ENCODE measurements at places on chromosomes 5 and 9.

DNA sequence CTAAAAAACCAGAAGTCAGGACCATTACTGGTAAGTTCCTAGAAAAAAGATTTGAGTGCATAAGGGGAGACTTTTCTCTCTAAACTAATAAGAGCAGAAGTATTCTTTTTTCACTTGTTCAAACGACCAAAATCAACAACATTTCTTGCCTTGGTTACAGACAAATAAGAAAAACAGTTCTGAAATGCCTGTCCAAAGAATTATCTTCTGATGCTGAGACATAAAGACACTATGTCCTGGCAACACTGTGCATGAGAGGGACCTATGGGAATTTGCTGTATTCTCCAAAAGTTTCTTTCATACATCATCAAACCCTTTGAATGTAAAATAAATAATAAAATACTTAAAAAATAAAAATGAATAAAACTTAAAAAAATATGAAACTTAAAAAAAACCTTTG lies 50.4 kb downstream of the ZNF474 start:
- H3K4me3 ChIP-seq = no peak overlapping the region
- DNase-seq = no peak
- H3K36me3 ChIP-seq = no peaks in the 10 kb centered on the region
- no peak overlapping the region for H3K27ac ChIP-seq
- H3K4me1 ChIP-seq = no peaks in the 10 kb centered on the region

GRCh38 chr5:66002415-66002814 lies 76.0 kb downstream of the ERBIN start:
- H3K27me3 ChIP-seq = no peaks in the 10 kb centered on the region
- DNase-seq = no peak
- H3K4me1 ChIP-seq = peaks cover 7% of the 10 kb centered on the region

DNA sequence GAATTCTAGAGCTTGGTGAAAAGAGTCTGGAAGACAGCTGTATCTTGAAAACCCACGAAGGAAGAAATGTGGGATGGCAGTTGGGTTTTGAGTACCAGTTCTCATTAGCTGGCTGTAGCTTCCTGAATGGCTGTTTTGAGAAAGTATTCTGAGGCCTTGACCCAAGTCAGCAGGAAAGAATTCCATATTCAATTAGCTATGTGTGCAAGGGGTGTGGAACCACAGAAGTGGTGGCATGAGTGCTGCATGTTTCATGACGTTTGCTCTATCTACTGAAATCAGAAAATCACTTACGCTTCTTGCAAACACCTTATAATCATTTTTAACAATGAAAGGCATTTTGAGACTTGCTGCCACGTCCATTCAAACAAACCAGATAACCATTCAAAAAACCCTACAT lies 69.1 kb downstream of the TRPM3 start:
- H3K4me3 ChIP-seq = no peak overlapping the region
- no peaks in the 10 kb centered on the region for H3K4me1 ChIP-seq
- no peak for DNase-seq
- no peak overlapping the region for H3K27ac ChIP-seq
- no peaks in the 10 kb centered on the region for H3K27me3 ChIP-seq

DNA sequence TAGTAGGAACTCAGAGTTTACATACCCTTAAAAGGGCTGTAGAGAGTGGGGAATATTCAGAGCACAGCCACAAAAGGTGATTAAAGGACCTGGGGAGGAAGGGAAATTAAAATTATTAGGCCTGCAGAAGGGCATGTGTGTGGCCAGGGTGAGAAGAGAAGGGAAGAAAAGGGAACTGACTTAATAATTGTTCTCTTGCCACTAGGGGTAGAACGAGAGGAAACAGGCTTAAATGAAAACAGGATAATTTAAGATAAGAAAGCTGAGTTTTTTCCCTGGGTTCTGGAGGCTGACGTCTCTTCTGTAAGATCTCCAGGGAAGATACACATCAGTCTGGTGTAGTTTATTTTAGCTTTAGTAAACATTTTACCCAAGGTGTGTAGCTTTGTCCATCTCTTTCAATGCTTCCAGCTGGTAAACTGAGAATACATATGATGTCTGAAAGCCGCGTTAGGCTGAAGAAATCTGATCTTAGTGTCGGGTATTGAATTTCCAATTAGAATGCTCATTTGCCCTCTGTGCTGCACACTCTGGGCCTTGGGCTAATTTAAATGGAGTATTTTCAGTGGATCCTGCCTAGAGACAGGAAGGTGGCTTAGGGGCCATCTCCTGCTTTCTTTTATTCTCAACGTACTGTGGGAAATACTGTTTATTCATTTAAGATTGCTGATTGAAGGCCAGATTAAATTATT lies 416.8 kb downstream of the TMEM38B start:
- no peak overlapping the region for H3K4me3 ChIP-seq
- no peaks in the 10 kb centered on the region for H3K27me3 ChIP-seq
- no peaks in the 10 kb centered on the region for H3K36me3 ChIP-seq
- H3K4me1 ChIP-seq = no peaks in the 10 kb centered on the region

DNA sequence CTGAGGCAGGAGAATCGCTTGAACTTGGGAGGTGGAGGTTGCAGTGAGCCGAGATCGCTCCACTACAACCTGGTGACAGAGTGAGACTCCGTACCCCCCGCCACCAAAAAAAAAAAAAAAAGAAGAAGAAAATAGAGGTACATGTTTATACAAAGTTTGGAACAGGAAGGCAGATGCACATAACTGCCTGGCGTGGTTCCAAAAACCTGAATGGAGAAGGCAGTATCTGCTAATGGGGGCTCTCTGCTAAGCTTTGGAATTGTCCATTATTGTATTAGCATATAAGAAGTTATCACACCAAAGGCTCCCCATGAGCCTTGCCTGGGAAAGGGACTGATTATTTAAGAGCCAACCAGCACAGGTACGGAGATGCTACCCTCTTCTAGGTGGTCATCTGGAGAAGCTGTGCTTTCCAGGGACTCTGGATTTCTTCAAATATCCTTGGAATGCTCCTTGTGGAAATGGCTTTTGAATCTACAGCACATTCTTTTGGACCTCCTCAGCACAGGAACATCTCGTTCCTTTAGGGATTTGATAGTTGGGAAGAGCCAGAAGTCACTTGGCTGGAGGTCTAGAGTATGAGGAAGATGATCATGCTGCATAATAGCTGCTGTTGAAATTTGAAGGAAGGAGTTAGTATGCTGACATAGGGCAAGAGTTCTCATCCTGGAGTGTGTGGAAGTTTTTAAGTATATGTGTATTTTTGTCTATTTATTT lies 42.5 kb upstream of the ABCA1 start:
- H3K27me3 ChIP-seq = peaks cover 22% of the 10 kb centered on the region
- H3K27ac ChIP-seq = no peak overlapping the region
- DNase-seq = no peak
- H3K36me3 ChIP-seq = no peaks in the 10 kb centered on the region
- no peak overlapping the region for H3K4me3 ChIP-seq

All from T-cell (primary cell).